NCI-H226 (cell line): ENCODE measurements at places on chromosomes 11 and 22.

DNA sequence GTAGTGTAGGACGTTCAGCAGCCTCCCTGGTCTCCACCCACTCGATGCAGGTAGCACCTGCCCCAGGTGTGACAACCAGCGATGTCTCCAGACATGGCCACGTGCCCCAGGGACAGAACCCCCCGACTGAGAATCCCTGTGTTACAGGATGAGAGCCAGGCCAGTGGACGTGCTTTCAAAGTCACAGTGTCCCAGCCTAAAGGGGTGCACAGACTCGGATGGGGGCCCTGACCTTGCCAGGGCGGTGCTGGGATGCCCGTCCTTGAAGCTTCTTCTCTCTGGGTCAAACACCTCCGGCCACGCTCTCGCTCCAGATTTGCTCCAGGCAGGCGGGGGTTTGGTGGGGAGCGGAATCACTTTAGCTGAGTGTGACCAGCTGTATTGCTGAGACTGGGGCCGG lies 23.3 kb upstream of the GAL start:
- DNase-seq, result no peak

DNA sequence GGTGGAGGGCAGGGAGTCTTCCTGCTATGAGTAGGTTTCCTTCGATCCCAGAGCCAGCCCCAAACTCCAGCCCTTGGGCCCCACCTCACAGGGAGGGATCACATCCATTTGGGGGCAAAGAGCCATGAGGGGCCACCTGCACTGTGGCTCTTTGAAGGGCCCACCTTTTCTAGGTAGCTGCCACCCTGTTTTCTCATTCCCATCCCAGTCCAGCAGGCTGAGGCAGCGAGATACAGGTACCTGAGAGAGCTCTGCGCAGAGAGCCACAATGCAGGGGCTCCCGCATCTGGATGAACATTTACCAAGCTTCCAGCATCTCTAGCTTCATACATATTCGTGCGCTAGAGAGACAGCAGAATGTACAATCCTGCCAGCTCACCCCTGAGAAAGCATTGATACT lies 16.3 kb downstream of the FXYD6 start:
- DNase-seq, result no peak

DNA sequence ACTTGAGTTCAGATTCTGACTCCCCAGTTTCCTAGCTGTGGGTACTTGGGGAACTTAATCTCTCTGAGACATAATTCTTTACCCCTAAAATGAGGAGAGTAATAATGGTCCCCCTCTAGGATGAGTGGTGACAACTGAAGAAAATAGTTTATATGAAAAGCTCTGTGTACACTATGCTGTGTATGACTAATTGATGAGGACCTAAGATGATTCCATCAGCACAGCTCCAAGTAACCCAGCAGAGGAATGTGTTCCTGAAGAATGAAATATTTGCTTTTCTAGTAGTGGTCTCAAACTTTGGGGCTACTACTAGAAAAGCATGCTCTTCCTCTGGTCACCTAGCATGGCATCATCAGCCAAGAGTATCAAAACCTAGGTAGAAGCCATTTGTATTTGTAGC lies 217.3 kb upstream of the NARS2 start:
- no peak for DNase-seq

DNA sequence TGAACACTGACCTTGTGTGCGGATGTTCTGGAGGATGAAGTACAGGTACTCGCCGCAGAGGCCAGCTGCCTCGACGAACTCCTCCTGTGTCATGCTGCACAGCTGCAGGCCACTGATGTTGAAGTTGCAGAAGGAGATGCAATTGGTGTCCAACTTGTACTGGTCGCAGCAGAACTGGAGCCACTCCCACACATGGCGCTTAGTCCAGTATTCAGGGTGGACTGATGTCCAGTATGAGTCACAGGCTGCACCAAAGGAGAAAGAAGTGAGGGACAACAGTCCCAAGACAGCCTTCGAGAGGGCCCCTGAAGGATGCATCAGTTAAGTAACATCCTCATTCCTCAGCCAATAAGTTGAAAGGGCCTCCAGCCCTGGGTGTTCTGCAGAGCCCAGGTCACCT lies 20.1 kb downstream of the ELF5 start:
- DNase-seq, result no peak

DNA sequence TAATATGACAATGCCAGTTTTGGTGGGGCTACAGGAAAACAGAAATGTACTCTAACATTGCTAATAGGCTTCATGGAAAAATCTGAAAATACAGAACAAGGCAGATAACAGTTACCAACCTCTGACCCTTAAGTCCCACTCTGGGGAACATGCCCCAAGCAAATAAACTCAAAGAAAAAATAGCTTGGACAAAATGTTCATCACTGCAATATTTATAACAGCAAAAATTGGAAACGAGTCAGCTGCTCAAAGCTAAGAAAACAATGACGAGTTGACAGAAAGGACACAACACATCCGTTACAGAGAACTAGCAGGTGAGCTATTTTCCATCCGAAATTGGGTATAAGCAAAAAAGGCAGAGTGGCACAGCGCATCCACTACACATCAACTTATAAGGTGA lies 70.5 kb downstream of the PACSIN2 start:
- no peak for DNase-seq

- peak; percentile 80 for DNase-seq
Observed at GRCh38 chr11:120324932-120325810, at the start of gene TLCD5. Gene TLCD5 (plus strand): TSS chr11:120325299. CDS start chr11:120327442, 2,143 bp downstream.

DNA sequence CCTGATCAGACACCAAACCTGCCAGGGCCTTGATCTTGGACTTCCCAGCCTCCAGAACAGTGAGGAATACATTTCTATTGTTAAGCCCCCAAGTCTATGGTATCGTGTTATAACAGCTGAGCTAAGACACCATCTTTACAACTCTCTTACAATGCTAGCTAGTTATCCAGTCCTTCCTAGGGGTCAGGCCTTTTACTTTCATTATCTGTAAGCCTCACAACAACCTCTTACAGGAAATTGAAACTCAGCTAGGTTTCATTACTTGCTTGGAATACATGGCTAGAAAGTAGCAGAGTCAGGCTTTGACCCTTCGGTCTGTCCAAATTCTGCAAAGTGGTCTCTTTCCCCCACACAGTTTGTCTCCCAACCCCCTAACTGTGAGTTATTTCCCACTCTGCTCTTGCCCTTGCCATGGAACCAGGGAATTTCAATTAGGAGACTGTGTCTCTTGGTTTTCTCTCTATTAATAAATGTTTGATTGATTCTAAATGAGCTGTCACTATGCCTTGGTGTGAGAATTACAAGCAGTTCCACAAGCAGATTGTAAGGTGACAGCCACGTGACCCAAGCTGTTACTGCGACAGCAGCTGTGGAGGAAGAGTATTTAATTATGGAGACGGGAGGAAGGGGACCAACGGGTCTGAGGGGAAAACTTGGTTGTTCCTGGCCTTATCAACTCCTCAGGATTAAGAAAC lies 38.4 kb upstream of the CLMP start:
- no peak for DNase-seq

GRCh38 chr11:130469181-130469580 lies 20.7 kb downstream of the ADAMTS15 start:
- DNase-seq, result no peak

DNA sequence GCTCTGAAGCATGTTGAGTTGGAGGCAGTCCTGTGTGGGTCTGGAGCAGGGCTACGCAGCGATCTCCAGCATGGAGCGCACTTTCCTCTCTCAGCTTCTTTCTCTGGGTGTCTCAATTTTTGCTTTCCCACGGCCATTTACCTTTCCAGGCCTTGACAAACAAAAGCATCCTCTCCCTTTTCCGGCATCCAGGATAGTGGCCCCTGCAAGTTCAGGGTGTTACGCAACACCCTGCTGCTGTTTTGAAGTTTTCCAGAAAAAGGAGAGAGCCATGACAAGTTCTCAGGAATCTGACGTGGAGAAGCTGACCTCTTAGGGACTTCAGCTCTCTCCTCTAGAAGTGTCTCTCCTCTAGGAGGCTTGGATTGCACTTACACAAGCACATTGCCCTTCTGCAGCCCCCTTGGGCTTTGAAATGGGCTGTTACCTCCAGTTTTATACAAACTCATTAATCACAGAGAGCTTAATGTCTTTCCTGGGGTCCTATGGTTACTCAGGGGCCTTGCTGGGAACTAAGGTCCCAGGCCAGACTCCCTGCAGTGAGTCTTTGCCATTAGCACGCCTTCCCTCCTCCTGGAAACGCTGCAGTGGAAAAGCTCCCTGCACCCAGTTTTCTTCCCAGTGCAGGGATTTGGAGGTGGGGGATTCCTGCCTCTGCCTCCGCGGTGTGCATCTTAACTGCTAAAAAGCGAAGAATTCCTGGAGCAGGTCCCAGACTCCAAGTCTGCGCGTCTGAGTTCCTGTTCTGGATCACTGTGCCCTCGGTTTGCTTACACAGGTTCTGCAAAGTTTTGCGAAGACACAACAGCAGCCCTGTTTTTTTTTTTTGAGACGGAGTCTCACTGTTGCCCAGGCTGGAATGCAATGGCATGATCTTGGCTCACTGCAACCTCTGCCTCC lies 80.4 kb downstream of the BARX2 start:
- DNase-seq, result no peak

DNA sequence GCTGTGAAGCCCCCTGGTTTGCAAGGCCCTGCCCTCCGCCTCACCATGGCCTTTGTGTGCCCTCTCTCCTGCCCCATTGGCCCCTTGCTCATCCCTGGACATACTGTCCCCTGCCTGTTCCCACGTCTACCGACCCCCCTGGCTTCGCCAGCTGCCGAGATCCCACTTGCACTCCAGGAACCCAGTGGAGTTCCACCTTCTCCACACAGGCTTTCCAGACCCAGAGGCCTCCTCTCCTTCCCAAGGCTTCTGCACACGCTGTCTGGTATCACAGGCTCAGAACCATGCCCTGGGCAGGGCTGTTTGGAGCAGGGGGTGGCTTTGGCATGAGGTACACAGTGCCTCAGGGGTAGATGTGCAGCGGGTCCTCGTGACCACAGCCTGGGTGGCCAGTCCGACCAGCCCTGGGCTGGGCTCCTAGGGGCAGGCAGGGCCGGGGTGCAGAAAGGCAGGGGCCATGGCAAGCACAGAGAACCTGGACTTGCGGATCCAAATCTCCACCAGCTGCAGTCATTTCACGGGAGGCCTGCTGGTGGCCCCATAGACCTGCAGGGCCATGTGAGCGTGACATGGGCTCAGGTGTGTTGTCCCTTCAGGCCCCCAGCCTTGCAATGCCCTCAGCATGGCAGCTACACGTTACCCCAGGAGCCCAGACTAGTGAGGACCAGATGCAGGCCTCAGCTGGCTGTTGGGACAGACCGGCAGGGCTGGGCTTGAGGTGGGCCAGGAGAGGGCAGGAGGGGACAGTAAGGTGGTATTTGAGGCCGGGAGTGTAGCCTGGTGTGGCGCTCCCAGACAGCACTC lies 9.5 kb downstream of the GRK2 start:
- DNase-seq, result no peak

GRCh38 chr11:12876988-12877387 lies 132.1 kb upstream of the RASSF10 start:
- DNase-seq, result no peak

- no peak for DNase-seq
Observed at GRCh38 chr11:120912504-120912903, 111.4 kb upstream of the TBCEL start.

DNA sequence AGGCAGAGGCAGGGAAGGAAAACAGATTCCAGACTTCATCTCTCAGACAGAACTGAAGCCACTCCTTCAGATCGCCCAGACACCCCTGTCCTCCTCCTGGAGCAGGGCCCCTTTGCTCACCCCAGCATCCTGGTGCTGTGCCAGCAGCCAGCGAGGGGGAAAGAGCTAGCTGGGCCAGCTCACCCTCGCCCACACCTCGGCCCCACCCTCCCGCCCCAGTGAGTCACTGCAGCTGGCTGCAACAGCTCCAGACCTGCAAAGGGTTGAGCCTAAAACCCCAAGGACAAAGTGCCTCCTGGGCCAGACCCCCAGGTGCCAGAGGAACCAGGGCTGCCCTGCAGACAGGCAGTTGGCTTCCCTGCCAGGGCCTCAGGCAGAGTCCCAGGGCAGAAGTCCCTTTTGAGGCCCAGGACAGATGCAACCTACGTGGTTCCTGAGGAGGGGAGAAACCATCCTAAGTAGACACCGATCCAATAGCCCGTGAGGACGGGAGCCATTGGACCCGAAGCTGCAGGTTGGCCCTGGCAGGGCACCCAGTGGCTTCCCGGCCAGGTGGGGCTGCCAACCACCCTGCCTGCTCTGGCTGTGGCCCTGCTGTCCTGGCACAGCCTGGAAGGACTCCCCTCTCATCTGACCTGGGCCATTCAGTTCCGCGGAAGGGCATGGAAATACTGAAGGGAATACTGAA lies 7.2 kb downstream of the AHNAK start:
- DNase-seq, result peak; percentile 94

GRCh38 chr22:32701034-32701433 lies 100.5 kb upstream of the TIMP3 start:
- no peak for DNase-seq

DNA sequence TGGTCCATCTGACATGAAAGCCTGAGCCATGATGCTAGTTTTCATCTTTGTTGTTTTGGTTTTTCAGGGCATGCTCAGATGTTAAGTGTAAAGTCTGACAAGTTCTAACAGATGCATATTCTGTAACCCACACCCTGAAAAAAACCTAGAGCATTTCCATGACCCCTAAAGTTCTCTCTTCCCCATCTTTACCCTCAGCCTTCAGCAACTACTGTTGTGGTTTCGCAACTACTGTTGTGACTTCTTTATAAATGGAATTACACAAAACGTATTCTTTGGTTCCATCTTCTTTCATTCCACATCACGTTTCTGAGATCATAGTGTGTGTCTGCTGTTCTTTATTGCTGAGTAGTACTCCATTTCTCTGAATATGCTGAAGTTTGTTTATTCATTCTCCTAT lies 65.1 kb upstream of the LDLRAD3 start:
- no peak for DNase-seq
